ENCODE measurements at places on chromosomes 16 and 17.
A peak's percentile ranks its signal among the peaks of the same experiment; 100 is the strongest.

GRCh38 chr16:78097548-78097947 is 1.9 kb upstream of the WWOX start:
- no peak for DNase-seq

GRCh38 chr16:86899151-86899550 is 320.8 kb downstream of the FOXL1 start:
- DNase-seq = no peak

DNA sequence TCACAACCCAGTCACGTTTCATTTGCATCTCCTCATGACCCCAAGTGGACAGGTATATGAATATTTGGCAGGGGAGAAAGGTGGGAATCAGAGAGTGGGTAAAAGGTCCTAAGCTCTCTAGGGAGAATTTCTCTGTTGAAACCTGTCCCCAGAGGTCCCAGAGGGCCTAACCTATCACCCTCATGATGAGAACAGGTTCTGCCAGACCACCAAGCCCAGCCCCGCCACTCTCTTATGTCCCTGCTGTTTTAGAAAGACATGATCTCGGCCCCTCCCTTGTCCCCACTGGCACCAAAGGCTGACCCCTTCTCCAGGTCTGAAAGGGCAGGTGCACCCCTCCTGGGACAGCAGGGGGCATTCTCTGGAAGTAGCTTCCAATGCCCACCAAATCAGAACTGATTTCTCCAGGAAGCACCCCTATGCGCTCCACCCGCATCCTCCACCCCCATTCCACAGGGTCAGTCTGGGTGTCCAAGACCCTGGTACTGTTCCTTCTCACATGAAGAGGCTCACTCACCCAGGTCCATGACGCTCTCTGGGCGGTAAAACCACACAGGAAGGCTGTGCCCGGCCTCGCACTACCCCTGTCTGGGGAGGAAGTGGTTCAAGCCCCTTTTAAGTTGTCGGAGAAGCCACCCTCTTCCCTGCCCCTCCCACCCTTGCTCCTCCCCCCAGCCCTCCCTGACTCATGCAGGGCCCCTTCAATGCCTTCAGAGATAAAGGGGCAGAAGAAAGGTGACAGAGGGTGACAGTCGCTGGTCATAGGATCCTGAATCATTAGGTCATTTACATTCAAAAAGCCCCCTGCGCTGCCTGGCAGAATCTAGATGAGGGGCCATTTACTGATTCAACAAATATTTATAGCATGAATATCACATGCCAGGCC is at the start of gene CCR7:
Gene CCR7 (minus strand): TSS at position 590 of the 886 bp plus-strand sequence. CDS start 63 bp downstream, at position 527.
- no peak for DNase-seq

- DNase-seq = no peak
Observed at GRCh38 chr17:8887301-8887700, 19.8 kb upstream of the PIK3R6 start.

- peak; percentile 66 for DNase-seq
Observed at GRCh38 chr16:66662445-66663194, 33.9 kb downstream of the CMTM4 start.

- no peak for DNase-seq
Observed at GRCh38 chr17:41163828-41164227, 3.3 kb upstream of the KRTAP4-4 start.

GRCh38 chr17:1398931-1399678 is 917 bp downstream of the YWHAE start:
- DNase-seq = no peak

DNA sequence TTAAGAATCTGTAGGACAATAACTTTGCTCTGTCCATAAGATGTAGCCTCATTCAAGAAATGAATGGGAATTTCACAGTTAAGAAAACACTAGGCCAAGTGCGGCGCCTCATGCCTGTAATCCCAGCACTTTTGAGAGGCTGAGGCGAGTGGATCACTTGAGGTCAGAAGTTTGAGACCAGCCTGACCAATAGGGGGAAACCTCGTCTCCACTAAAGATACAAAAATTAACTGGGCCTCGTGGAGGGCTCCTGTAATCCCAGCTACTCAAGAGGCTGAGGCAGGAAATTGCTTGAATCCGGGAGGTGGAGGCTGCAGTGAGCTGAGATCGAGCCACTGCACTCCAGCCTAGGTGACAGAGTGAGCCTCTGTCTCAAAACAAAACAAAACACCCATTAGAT is 19.9 kb upstream of the RSL1D1 start:
- DNase-seq = peak; percentile 53

DNA sequence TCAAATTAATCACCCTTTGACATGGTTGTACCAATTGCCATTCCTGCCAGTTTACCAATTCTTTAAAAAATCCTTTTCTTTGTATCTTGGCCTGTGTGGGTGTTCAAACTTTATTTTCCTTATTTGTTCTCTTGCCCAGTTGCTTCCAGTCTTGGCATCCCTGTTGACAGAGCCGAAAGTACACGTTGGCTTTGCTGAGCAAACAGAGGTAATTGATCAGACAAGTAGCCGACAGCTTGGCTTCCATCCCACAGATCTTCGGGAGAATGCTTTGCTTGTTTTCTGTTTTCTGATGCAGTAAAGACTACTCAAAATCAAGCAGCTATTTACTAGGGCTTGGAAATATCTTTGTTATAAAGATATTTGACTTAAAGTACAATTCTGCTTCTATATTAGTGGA is 506.8 kb upstream of the SALL1 start:
- no peak for DNase-seq

DNA sequence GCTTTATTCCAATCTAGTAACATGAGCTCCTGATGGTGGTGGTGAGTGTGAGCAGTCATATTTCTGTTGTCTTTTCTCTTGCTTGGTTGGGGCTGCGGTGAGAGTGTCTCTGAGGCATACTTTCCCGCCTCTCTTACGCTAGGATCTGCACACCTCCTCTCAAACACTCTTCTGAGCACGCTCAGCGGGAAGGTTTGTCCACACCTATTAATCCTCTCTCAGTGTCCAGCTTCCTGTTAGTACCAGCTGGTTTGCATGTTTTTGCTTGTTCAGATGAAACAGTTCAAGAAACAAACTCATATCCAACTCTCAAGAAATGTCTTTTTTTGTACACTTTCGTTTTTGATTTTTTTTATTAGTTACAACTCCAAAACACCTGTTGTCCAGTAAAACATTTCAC is 89.5 kb downstream of the CCDC182 start:
- no peak for DNase-seq

Data from cerebellar cortex (tissue), 1 donor.